ENCODE measurements at places on chromosomes 11 and 22.

GRCh38 chr11:82747471-82747870, 13.8 kb upstream of the FAM181B start:
- DNase-seq = no peak

- no peak for DNase-seq
These were observed 693.7 kb downstream of the OPCML start for GRCh38 chr11:132838627-132839026.

DNA sequence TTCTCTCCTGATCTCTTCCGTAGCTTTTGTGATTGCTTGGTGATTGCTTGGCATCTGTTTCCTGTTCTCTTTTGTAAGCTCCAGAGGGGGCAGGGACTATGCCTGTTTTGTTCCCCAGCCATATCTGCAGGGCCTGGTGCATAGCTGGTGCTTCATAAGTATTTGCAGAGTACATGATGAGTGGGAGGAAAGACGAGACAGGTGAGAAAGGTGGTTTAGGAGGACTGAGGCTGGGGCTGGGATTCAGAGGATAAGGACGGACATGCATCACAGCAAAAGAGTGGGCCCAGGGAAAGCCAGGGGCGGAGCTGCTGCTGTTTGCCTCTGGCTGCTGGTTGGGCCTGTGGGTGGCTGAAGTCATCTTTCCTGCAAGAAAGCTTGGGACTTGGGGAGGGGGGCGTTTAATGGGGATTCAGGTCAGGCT, 62.4 kb downstream of the DSCAML1 start:
- no peak for DNase-seq

GRCh38 chr11:17822401-17822781, 87.8 kb downstream of the KCNC1 start:
- no peak for DNase-seq

DNA sequence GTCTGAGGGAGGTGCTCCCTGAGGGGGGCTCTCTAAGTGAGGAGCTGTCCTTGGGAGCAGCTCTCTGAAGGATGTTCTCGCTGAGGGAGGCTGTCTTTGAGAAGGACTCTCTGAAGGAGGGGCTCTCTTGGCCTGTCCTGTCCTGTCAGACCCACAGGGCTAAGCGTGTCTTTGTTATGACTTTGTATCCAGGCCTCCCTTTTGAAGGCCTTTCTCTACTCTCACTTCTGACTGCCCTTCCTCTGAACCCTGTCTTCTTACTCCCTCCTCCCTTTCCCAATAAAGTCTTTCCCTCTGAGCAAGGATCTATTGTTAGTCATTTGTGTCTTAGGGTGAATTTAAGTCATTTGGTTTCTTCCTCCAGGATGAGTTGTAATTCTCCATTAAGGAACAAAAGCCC, 330.1 kb upstream of the PLET1 start:
- DNase-seq = no peak

- no peak for DNase-seq
These were observed 32.8 kb downstream of the C2CD3 start for GRCh38 chr11:74138021-74138420.

DNA sequence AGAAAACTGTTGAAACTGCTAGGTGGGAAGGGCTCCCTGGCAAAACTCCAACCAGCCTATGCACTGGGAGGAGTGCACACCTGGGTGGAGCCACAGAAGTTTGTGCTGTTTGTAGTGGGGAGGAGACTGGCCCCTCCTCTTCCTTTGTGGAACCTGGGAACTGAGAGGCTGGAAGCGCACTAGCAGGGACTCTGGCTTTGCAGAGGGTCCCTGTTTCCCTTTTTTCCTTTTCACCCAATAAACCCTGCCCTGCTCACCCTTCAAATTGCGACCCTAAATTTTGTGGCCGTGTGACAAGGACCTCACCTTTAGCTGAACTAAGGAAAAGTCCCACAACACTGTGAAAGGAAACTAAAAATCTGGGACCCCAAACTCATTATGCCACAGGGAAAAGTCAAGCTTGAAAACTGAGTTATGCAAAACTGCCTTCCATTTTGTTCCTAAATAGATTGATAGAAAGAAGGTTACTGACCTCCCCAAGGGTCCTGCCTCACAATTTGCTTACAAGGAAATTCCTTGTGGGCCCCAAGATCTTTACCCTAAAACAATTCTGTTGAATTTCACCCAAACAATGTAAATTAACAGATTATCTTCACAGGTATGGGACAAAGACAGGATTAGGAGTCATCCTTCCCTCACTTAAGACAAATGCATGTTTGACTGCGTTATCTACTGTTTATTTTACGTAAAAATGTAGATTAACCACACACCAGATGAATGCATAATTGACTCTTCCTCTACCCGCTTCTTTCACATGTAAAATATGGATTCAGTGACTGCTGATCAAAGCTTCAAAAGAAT, 81.0 kb downstream of the SLC36A4 start:
- no peak for DNase-seq

GRCh38 chr11:62875698-62876478, 4.8 kb upstream of the SLC3A2 start:
- no peak for DNase-seq

- no peak for DNase-seq
These were observed 437.4 kb downstream of the JRKL start for GRCh38 chr11:96827164-96827563.

DNA sequence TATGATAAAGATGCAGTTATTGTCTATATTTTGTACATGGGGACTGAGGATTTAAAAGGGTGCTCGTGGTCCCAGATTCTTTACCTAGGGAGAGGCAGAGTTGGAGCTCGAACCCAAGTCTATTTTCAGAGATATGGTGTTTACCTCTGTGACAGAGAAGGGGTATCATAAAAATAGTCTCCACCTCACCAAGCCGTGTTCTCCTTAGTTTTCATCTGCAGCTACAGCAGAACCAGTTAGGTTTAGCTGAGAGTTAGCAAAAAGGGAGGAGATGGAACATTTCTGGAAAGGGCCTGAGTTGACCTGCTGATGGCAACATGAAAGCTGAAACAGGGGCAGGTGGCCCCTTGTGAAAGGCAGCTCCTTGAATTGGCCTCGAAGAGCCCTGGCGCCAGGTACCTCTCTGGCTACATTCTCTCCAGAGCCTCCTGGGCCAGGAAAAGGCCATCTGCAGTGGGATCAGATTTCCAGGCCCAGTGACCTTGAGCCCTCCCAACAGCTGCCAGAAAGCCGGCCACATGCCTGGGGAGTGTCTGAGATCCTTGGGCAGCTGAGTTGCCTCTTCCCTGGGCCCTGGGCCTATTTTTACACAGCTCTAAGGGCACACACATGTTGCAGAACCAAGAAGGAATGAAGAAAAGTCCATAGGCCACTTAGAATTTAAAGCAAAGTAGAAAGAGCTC, 136.6 kb downstream of the NAV2 start:
- DNase-seq = no peak

- no peak for DNase-seq
These were observed 45.4 kb upstream of the ATXN10 start for GRCh38 chr22:45626198-45626651.

DNA sequence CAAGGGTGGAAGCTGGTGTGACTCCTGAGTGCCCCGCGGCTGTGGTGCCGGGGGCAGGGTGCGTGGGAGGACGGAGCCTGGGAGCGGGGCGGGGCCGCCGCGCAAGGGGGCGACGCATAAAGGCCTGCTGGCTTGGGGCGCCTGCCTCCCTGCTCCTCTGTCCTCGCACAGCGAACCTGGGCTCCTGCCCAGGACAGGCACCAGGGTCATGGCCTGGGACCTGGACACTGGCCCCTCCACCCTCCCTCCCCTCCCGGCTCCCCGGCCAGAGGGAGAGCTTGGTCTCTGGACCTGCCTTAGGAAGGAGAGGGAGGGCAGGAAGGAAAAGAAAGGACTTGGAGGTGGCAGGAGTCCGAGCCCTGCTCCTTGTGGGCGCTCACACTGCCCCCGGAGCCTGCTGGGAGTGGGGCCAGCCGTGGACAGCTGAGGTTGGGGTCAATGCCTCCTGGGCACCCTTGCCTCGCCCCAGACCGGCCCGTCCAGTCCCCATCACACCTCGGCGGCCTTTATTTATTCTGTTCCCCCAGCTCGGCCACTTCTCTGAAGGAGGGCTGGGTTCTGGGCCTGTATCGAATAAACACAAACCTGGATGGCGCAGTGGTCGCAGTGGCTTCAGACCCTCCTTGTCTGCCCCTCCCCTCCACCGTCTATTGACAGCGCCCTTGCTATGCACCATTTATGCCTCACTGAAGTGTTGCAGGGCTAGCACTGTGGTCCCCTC, 8.7 kb downstream of the SLC16A8 start:
- DNase-seq = no peak

DNA sequence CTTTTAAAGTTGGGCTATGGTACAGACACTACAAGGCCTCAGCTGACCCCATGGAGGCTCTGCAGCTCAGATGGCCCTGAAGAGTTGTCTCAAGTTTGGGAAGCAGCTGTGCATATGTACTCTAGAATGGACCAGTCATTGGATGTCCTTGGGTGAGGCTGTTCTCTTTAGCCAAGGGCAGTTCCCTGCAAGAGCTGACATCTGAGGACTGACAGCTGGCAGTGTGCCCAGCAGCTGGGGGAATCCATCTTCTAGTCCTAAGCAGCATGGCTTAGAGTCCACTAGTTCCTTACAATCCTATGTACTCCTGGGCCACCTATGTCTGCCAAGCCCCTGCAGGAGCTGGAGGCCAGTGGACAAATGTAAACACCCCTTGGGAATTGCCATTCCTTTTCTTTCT, 76.5 kb downstream of the C11orf91 start:
- no peak for DNase-seq

DNA sequence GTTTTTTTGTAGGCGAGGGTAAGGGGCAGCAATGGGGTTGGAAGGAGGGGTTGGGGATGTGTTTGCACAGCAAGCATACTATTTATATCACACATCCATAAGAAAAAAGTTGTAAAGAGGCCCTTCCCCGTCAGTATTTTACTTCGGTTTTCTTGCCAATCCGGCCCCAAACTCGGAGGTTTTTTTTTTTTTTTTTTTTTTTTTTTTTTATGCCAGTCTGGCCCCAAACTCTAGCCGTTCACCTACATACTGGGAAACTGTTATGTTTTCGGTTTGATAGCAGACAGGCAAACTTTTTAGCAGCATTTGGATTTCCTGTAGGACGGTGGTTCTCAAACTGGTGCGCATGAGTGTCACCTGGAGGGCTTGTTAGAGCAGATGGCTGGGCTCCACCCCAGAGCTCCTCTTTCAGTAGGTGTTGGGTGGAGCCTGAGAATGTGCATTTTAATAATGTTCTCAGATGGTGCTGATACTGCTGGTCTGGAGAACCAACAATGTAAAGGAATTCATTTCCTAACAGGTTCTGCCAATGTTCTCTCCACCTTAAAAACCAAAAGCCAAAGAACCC, 76.5 kb upstream of the ZBED5 start:
- DNase-seq = no peak

- DNase-seq = no peak
These were observed 4.6 kb downstream of the HMBS start for GRCh38 chr11:119089319-119089718.

GRCh38 chr11:96052921-96053651, 129.2 kb upstream of the MTMR2 start:
- DNase-seq = no peak

DNA sequence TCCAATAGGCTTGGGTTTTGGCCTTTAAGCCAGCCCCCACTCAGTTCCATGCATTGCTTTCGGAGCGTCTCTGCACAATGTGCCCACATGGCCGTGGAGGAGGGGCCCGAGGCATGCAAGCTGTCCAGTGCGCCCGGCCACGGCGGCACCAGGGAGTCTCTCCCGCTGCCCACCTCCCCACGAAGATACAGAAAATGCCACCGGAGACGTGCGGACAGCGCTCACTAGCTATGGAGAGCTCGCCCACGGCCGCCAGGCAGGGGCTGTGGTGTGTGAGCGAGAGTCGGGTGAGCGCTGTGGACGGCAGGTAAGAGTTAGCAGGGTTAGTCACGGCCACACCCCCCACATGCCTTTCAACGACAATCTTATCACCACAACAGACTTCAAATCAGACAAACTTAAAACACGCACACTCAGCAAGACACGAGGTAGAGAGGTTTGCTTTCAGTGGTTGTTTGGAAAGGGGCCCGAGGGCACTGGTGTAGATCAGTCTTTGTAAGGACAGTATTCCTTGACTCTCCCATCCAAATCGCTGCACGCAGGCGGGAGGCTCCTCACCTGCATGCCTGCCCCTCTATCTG, 18.7 kb upstream of the BID start:
- no peak for DNase-seq

DNA sequence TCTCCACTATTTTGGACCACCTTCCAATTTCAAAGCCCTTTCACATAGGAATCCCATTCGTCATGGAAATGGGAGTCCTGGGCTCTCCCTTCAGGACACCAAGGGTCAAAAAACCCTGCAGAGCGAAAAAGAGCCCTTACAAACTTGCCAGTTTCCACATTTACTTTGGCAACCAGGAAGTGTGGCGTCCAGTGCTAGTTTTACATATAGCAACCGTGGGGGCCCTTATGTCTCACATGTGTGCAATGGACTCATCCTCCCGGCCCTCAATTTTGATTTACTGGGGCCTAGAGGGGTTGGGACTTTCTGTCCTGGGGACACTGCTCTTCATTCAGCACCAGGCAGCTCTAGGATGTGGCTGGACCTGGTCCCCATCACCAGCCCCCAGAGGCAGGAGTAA, 33.7 kb downstream of the DAGLA start:
- no peak for DNase-seq

GRCh38 chr11:132447761-132448160, 1077.3 kb downstream of the NTM start:
- no peak for DNase-seq

DNA sequence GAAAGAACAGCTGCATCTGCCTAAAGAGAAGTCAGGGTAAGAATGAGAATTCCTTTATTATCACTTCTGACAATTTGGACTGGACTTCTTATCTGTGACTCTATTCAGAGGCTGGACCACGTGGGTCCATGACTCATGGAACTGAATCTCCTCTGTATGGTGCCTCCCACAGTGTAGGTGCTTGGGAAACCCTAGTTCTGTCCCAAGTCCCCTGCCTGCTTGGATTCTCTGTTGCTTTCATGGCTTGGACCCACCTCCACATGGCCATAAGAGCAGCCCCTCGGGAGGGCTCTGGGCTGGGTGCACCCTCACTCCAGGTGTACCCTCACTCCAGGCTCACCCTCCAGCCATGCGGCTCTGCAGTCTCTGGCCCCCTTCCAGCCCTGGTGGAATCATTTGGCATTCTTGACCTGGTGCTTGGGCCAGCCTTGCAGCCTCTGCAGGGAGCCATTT, 153.4 kb downstream of the CACNA1I start:
- DNase-seq = no peak
